ENCODE measurements at places on chromosomes 16 and 17.

DNA sequence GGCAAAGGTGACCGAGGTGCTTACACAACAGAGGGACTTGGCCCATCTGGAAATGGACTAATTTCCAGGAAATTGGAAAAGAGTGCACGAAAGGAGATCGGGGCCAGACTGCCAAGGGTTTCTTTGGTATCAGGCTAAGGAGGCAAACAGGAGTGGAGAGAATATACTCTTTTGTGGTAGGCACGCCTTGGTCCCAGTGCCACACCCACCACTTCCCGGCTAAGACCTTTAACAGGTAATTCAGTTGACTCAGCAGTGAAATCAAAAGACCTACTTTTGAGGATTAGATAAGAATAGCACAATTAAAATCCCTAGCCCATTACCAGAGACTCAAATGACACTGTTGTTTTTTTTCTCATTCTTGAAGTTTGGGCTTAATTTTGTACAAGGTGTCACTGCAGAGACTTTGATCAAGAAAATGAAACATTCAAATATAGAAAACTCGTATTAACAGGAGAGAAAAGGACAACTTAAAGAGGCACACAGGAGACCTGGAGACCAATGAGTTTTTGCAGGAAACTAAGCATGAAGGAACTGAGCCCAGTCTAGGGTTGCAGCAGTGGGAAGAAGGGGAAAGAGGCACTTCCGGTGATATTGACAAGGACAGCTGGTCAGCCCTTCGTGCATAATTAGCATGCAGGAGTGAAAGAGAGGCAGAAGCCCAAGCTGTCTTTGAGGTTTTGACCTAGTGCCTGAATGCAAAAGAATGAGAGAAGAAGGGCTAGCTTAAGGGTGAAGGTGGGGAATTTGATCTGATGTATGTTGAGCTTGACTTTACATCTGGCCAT is 265.5 kb upstream of the CCL2 start:
- DNase-seq, result no peak

GRCh38 chr17:75695830-75696271 is 25.4 kb upstream of the ITGB4 start:
- no peak for DNase-seq

- DNase-seq, result no peak
Observed at GRCh38 chr16:1045993-1046911, 26.3 kb upstream of the SSTR5 start.

GRCh38 chr17:11832401-11833137 is 164.7 kb downstream of the ZNF18 start:
- no peak for DNase-seq

Measured in SK-N-DZ (cell line).